ENCODE measurements at places on chromosomes 13 and 19.

GRCh38 chr13:79386125-79386826 lies 19.8 kb downstream of the RBM26 start:
- DNase-seq, result no peak

DNA sequence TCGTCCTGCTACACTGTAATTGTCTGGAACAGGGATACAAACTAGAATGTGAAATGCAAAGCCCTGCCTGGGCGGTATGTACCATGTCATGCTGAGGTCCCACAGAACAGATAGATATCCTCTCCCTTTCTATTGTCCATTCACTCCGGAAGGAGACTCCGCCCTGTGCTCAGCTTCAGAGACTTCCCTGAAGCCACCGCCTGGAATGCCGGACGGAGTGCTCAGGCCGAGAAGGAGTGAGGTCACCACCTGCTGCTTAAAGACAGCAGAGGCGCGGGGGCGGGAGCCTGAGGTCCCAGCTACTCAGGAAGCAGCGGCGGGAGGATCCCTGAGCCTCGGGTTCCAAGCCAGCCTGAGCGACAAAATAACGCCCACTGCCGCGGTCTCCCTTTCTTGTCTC lies 890 bp upstream of the ZNF611 start:
- no peak for DNase-seq

- DNase-seq, result no peak
Observed at GRCh38 chr19:30865511-30865910, 483.7 kb downstream of the TSHZ3 start.

DNA sequence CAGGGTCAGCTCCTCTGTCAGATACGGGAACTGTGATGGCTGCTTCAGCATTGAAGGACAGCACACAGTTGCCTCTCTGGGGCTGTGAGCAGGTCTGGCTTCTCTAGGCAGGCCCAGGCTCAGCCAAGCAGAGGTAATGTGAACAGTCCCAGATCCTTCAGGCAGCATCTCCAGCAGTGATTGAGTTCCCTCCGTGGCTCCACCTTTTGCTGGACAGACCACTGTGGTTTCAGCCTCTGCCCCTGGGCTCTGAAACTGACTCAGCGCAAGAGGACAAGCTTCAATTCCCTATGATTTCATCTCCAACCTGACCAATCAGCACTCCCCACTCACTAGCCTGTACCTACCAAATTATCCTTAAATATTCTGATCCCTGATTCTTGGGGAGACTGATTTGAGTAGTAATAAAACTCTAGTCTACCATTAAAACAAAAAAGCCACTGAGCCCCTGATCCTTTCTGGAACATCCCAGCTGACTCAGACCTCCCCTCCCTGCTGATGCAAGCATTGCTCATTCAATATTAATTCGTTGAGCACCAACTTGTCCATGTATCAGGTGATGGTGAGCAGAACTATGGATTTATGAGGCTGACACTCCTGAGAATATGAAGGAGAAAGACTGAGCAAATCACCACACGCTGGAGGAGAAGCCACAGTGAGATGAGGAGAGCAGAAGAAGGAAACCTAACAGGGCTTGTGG lies 16.7 kb downstream of the GSX1 start:
- no peak for DNase-seq

DNA sequence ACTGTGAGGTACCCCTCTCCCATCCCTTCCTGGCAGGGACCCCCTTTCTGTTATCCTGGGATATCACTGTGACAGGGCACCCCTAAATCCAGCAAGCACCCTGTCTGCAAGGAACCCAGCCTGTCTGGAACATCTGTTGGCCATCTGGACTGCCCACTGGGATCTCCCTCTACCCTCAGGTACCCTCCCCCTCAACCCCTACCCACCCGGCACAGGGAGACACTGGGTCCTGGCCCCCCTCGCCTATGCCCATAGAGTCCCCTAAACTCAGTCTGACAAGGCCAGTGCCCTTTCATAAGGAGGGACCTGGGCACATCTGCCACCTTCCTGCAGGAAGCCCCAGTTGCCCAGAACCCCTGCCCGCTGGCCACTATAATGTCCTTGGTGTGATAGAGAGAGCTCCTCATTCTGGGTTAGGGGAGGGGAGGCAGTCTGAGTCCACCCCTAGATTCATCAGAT lies 2.8 kb upstream of the SLC27A5 start:
- no peak for DNase-seq

- no peak for DNase-seq
Observed at GRCh38 chr19:55206664-55207500, 2.4 kb downstream of the PTPRH start.

GRCh38 chr19:16869331-16869972 lies 19.3 kb upstream of the F2RL3 start:
- DNase-seq, result no peak

DNA sequence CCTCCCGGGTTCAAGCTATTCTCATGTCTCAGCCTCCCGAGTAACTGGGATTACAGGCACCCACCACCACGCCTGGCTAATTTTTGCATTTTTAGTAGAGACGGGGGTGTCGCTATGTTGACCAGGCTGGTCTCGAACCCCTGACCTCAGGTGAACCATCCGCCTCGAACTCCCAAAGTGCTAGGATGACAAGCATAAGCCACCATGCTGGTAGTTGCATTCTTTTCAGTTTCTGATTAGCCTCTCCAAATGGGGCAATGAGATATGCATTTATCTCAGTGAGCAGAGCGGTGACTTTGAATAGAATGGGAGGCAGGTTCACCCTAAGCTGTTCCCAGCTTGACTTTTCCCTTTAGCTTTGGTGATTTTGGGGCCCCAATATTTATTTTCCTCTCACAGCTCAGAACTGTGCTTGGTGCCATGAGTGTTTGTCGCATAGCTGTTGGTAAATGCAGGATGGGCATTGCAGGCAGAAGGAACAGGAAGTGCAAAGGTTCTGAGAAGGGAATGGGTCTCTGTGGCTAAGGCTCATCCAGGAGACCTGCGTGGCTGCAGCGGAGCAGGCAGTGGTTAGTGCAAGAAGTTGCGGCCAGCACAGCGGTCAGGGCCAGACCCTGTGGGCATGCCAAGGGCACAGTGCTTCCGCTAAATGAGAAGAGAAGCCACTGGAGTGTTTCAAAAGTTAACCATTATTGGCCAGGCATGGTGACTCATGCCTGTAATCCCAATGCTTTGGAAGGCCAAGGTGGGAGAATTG lies 20.7 kb downstream of the LYPD3 start:
- no peak for DNase-seq

DNA sequence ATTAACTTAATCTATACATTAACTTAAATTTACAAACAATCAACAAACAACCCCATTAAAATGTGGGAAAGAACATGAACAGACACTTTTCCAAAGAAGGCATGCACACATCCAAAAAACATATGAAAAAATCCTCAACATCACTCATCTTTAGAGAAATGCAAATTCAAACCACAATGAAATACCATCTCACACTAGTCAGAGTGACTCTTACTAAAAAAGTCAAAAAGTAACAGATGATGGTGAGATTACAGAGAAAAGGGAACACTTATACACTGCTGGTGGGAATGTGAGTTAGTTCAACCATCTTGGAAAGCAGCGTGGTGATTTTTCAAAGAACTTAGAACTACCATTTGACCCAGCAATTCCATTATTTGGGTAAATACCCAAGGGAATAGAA lies 759.2 kb upstream of the SLITRK1 start:
- no peak for DNase-seq

- DNase-seq, result no peak
Observed at GRCh38 chr13:43935878-43936277, 56.2 kb downstream of the LACC1 start.

DNA sequence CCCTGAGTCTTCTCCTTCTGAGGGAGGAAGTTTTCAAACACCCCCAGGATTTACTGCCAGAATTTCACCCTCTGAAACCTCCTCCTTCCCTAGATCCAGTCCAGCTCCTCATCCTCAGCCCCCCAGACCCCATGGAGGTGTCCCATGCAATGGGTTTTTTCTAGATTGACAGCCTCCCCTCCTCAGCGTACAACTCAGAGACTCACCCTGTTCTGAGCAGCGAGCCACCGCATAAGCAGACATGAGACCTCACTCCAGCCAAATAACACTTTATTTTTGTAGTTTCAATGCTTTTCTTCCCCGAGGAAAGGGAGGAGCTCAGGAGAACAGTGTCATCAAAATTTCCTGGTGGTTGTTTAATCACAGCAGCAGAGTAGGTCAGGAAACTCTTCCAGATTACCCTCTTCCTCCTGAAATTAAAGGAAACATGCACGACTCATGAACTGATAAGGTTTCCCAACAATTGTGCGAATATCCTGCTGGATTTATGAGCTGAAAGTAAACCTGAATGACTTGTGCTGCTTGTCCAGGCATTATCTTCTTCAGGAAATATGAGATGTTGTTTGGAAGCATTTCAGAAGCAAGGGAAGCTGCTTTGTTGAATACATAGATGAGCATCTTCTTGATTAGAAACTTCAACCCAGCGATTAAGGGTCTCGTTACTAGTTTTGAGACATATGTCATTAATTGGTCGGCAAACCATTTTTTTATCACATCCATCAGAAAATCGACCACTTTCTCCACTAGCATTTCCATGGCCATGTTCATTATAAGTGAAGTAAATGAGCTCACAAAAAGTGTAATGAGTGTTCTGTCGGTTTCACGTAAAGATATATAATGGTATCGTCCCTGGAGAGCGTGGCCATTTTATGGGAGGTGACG lies 36.2 kb downstream of the ERICH4 start:
- DNase-seq, result no peak

GRCh38 chr13:100734194-100734720 lies 59.7 kb upstream of the TMTC4 start:
- no peak for DNase-seq

DNA sequence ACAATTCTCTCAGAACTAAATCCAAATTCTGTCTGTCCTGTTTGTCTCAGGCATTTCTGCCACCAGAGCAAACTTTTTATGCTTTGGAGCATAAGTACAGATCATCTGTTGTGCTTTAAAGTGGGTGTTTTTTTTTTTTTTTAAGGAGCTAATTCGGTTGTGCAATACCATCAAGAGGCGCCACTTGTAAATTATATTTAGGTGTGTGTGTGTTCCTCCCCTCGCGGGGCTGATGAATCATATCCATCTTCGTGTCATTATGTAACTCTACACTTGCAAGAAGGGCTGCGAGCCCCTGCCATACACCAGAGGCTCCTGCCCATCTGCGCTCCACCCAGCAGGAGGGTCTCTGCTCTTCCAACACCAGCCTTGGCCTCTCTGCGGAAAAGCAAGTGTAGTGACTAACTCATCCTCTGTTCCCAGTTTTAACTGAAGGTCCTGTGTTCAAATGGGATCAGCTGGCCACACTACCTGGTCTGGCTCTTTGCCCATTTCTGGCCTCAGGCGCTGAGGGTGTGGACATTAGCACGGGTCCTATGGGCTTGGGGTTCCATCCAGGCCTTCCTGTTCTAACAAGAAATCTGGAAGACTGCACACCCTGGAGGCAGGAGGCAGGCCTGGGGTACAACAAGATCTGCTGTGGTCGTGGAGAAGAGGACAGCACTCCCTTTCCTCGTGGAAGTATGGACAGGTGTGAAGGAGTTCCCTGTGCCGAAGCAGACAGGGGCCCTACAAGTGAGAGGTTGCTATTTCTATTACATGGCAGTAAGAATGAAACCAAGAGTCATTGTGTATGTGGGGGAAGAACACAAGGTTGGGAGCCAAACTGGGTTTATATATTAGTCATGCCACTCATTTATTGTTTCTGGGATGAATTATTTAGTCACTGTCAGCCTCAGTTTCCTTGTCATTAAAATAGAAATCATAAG lies 96.1 kb upstream of the MBNL2 start:
- peak; percentile 41 for DNase-seq

DNA sequence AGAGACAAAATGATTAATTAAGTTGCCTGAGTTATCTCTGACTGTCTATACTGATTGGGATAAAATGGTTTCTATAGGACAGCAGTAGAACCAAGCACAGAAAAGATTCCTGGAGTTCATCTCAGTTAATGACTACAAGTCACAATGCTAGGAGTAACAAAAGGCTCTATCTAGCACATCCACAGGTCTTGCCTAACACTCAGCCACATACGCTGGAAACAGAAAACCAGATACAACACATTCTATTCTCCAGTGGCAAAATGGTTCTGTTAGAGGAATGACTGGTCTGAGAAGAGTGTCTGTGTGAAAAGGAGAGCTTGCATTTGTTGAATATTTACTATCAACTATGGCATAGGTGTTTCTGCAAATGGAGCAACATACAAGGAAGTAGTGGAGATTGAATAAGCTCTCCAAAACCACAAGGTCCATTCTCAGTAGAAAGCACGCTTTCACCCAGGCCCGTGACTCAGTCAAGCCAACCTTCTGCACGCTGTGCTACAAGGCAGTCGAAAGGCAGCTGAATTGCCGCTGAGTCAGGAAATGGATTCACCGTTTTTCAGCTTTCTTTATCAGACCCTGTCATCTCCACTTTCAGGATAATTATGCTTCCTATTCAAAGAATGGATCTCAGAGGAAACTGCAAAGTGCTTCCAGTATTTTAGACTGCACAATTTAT lies 761.5 kb downstream of the EFNB2 start:
- DNase-seq, result peak; percentile 50

- no peak for DNase-seq
Observed at GRCh38 chr19:49589502-49589905, 1.5 kb upstream of the PRR12 start.

- DNase-seq, result no peak
Observed at GRCh38 chr13:26656919-26657318, 99.4 kb downstream of the WASF3 start.

DNA sequence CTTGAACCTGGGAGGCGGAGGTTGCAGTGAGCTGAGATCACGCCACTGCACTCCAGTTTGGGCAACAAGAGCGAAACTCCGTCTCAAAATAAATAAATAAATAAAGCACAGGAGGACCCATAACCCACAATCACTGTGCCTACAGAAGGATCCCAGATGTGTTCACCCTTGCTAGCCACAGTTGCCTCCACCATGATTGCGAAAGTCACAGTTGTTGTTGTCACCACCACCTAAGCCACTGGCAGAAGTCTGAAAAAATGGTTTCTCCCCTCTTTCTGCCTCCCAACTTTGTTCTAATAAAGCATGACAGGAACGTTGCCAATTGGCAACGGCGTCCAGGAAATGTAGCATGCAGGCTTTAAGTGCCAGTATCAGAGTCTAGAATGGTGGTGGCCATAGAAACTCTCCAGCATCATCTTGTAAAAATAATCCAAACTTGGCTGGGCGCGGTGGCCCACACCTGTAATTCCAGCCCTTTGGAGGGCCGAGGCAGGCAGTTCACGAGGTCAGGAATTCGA lies 2.2 kb upstream of the EPS15L1 start:
- no peak for DNase-seq
